ENCODE measurements at places on chromosomes 1 and 21.

- no peak for DNase-seq
These were observed 19.7 kb downstream of the PRDX6 start for GRCh38 chr1:173496757-173497320.

GRCh38 chr1:19392221-19392620 is 80.1 kb downstream of the SLC66A1 start:
- no peak for DNase-seq

DNA sequence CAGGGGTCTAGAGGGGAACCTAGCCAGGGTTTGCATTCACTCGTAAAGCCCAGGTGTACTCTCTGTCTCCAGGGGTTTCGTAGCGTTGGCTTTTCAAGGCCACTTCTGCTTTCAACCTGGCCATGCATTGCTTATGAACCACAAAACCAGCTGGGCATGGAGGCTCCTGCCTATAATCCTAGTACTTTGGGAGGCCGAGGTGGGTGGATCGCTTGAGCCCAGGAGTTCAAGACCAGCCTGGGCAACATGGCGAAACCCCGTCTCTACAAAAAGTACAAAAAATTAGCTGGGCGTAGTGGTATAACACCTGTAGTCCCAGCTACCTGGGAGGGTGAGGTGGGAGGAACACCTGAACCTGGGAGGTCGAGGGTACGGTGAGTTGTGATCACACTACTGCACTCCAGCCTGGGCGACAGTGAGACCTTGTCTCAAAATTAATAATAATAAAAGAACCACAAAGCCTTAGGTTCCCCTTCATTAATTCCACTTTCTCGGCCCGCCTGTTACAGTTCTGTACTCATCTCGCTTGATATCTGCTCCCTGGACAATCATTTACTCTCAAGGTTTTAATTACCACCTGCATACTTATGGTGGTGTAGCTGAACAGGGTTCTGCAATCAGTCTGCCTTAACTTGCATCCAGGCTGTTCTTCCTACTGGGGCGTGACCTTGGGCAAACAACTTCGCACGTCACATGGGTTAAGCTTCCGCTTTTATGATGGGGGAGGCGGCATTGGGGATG is 6.1 kb downstream of the SLC16A4 start:
- DNase-seq, result no peak

DNA sequence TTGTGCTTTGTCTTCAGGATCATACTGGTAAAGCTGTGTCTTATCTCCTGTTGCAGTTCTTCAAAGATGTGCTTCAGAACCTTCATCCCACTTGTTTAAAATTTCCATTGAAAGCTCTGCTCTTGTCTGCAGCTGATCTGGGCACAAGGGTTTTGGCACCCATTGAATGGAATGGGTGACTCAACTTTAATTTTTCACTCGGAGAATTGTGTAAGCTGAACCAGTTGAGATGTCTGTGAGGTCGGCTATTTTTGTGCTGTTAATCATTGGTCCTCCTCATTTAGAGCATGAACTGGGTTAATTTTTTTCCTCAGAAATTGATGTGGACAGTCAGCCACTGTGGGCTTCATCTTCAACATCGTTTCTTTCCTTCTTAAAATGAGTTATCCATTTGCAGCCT is 252.1 kb downstream of the TM2D1 start:
- no peak for DNase-seq

DNA sequence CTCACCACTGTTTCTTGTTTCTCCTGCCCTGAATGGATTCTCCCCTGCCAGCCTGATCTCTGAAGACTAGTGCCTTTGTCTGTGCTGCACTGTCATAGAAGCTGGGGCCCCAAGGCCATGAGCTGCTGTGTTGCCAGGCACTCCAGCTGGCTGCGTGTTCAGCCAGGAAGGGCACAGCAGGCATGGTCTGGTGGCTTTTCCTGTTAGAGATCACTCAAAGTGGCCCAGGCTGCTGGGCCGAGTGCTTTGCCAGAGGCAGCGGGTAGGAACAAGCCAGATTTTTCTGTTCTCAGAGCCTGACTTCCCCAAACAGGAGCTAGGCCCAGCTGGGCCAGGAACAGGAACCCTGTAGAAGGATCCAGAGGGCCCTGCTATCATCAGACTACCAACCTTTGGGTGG is 5.2 kb downstream of the ADPRS start:
- no peak for DNase-seq

- DNase-seq, result peak; percentile 72
These were observed 62.4 kb upstream of the USP24 start for GRCh38 chr1:55277377-55278130.

GRCh38 chr1:185054365-185055060 is 9.2 kb downstream of the RNF2 start:
- DNase-seq, result no peak

DNA sequence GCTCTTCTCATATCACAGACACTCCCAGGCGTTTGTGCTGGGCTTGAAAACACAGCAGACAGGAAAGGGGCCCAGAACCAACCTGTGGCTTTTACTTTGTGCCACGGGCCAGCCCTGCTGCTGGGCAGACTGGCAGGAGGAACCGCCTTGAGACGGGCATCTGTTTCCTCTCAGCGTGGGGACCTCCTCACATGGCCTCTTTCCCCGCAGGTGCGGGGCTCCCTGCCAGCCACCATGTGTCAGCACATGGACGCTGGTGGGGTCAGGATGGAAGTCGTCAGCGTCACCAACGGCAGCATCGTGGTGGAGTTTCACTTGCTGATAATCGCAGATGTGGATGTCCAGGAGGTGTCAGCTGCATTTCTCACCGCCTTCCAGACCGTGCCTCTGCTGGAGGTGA is 47.8 kb downstream of the UMODL1 start:
- no peak for DNase-seq

DNA sequence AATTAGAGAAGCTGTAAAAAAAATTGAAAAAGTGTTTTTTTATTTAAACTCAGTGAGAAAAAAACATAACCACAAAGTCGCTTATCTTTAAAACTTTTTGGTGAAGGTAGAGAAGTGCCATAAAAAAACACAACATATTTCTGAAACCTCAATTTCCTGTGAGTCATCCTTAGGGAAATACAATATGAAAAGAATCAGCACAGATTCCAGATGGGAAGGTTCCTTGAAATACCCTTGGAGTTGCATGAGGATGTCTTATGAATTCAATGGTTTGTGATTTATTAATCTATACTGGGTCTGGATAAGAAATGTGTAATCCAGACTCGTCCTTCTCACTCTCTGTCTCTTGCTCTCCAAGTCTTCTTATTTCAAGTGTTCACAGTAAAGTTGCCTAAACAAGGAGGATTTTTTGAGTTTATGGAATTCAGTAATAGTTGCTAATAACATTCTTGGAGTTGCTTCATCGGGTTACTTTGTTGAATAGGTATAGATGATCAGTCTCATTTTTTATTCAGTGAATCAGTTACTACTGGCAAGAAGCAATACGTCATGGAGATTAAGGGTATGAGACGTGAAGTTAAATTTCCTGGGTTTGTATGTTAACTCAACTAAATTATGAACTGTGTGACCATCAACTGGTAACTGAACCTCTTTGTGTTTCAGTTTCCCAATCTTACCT is 191.4 kb downstream of the KCNK2 start:
- DNase-seq, result no peak

- DNase-seq, result no peak
These were observed 372 bp downstream of the SLC25A44 start for GRCh38 chr1:156194300-156194652.

- DNase-seq, result no peak
These were observed 10.3 kb upstream of the AGTRAP start for GRCh38 chr1:11725616-11726015.

GRCh38 chr1:160952129-160952510 is 2.5 kb downstream of the ITLN2 start:
- DNase-seq, result no peak

- no peak for DNase-seq
These were observed 208.4 kb downstream of the COL11A1 start for GRCh38 chr1:102899935-102900334.

DNA sequence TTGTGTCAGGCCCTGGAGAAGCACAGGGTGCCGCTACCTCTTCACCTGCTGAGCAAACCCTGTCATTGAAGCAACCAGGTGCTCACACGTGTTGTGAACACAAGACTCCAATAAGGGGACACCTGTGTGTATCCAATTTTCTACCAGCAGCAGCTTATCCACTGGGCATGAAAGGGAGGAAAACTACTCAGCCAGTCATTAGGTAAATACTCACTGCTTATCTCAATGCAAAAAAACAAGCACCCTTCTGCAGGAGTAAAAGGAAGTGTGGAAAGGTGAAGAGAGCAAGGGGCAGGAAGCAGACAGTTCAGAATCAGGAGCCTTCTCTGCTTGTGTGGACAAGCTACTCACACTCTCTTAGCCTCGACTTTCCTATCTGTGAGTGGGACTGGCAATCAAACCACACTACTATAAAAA is 148.9 kb downstream of the ETS2 start:
- no peak for DNase-seq

- no peak for DNase-seq
These were observed 19.9 kb downstream of the MYOM3 start for GRCh38 chr1:24091971-24092482.

DNA sequence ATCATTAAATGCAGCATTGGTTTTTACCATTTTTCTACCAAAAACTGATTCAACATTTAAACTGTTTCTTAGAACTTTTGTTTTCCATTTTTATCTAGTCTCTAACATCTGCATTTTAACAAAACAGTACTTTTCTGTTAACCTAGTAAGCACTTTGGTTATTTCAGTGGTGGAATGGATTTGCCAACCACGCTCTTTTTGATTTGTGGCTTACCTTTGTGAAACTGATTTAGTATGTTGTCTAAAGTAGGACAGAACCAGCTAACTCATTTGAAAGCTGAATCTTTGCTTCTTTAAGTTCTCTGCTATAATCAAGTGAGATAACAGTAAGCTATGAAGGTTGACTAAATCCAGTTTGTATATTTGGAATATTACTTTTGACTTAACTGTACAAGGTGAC is 41.5 kb upstream of the METTL18 start:
- no peak for DNase-seq

- DNase-seq, result no peak
These were observed 7.4 kb downstream of the ACTRT2 start for GRCh38 chr1:3028531-3029282.

Measured in stimulated activated CD4-positive, alpha-beta T cell treated with anti-CD3 and anti-CD28 coated beads, Interleukin-1b, Interleukin-23, amount 100 ng/mL, for 24 hours (primary cell).